ENCODE measurements at places on chromosomes 3 and 15.

DNA sequence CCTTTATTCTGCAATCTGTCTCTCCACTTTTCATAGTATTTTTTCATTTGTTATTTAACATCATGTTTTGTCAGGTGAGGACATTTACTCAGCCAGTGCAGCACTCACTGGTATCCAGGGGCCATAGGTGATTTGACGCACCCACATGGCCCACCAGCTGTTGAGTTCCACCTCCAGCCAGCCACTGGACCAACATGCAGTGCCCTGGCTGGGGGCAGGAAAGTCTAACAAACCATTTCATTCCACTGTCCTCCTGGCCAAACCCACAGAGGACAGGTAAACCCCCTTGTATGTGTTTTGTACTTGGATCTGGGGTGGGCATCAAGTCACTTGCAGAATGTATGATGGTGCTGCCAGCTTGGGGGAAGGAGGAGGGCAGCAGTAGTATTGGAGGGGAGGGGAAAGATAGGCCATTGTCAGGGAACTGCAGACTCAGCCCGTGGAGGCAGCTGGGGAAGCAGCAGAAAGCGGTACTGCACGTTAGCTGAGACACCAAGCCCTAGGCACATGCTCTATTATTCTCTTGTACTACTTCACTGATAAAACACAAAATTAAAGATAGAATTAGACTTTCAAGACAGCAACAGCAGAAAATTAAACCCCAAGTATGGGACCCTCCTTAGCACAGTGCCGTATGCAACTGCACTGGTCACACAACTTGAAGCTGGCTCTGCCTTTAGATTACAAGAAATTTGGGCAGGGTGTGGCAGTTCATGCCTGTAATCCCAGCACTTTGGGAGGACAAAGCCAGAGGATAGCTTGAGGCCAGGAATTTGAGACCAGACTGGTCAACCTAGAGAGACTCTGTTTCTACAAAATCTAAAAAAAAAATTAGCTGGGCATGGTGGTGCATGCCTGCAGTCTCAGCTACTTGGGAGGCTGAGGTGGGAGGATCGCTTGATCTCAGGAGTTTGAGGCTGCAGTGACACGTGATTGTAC lies 15.4 kb upstream of the RPL24 start:
- no peak for DNase-seq

DNA sequence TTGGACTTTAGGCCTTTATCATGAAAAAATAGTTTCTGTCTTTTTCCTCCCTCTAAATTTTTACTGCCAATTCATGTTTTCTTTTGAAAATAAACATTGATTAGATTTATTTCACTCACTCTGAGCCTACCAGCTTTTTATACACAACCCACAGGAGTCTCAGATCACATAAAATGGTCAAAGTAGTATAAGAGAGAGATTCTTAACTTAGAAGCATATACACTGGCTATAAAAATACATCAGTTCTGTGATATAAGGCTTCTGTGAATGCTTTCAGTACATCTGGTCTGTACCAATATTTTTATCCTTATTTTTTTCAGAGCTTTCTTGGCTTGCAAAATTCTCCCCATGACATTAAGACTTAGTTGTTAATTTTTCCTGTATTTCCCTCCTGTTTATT lies 117.0 kb upstream of the PTX3 start:
- no peak for DNase-seq

DNA sequence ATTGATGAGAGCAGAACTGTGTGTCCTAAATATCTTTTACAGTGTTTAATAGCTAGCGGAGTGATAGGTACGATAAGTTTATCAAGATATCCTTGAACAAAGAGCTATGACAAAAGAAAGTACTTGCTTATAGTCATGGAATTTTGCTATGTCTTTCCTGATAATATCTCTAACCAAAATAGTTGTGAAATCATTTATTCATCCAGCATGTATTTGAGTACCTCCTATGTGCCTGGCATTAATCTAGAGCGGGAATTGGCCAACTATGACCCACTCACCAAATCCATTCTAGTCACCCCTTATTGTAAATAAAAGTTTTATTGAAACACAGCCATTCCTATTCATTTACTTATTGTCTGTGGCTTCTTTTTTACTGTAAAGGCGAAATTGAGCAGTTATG lies 46.6 kb downstream of the ZFAND6 start:
- no peak for DNase-seq

DNA sequence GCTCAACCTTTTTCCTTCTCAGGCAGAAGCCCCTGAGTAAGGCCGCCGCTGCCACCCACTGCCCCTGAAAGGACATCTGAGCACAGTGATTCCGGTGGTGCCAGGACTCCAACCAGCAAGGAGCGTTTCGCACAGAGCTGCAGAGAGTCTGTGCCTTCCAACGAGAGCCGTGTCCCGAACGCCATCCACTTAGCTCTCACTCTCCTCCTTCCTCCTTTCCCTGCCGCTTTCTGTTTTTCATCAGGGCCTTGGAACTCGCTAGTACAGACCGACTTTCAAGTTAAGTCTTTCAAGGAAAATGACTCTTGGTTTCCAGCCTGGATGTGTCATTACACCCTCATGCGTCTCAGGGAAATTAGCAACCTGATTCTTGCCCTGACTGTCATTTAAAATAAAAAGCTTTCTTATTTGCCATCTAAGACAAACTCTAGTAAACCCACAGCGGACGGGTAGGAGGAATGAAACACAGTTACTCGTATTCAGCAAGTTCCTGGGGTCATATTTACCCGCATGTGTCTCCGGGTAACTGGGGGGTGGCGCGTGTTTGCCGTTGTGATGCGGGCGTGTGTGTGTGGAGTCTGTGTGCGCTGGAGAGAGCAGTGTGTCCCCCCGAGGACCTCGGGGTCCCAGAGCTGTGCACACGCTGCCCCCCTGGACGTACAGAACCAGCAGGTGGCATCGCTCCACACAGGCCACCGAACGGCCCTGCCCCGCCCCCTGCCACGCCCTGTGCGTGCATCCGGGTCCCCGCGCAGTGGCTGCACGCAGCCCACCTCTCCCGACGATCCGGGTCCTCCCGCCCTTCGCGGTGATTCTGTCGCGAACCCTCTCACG lies 30.4 kb upstream of the ALDH1A3 start:
- DNase-seq = no peak

DNA sequence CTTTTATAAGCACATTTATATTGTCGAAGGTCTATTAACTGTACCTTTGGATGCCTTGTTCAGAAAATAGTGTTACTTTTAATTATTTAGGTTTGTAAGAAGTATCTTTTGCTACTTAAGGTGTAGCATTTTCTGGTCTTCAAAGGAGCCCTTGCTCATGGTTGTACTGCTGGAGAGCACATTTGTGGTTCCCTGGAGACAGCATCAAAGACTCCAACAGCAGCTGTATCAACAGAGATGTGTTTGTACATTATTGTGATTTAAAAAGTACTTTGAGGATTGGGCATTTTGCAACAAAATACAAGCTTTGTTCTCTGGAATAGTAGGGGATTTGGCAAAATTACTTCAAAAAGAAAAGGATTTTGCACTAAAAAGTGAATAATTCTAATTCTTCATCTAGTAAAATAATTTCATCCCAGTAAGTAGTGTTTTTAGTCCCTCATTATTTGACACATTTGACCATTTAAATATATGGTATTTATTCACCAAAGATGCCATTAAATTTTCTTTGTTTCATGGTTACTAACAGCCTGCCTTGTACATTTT lies 16.5 kb downstream of the TBC1D23 start:
- DNase-seq = no peak

- DNase-seq = peak; percentile 46
Observed at GRCh38 chr3:193605876-193606275, 12.9 kb downstream of the OPA1 start.

DNA sequence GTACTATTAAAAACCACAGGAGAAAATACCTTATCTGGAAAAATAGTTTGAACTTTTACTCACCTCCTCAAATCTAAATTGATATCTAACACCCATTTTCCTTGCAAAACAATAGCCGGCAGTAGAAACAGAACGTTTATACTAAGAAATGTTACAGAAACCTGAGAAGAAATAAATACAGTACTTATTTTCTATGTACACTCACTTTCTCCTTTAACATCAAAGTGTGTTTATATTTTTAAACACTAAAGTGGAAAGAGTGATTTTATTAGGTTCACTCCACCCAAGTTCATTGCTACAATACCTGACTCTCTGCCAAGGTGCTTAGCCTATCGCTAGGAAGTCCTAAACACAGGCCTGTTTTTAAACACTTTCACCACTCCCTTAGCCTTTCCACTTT lies 87.8 kb upstream of the TJP1 start:
- DNase-seq = no peak

DNA sequence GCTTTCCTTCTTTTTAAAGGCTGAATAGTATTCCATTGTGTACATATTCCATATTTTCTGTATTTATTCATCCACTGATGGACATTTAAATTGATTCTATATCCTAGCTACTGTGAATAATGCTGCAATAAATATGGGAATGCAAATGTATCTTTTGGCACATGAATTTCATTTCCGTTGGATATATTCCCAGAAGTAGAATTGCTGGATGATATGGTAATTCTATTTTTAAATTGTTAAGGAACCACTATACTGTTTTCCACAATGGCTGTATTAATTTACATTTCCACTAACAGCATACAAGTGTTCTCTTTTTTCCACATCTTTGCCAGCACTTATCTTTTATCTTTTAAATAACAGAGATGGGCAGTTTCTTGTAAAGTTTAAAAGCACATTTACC lies 302.7 kb downstream of the CTNNB1 start:
- no peak for DNase-seq
